ENCODE measurements at places on chromosomes 13 and 19.

DNA sequence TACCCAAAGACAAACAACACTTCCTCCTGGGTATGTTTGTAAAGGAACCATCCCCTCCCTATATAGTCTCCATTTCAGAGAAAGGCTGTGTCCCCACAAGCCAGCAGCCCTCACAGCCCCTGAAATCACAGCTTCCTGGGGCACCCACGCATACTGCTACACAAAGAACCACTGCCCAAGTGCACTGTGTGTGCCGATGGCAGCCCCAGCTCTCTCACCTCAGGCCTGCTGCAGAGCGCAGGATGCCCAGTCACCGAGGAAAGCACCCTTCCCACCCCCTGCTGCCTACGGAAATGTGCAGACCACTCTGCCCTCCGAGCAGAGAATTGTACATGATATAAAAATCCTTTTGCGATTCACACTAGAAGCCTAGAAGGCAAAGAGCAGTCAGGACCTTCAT is 39.4 kb downstream of the SOHLH2 start:
- no peak for DNase-seq

DNA sequence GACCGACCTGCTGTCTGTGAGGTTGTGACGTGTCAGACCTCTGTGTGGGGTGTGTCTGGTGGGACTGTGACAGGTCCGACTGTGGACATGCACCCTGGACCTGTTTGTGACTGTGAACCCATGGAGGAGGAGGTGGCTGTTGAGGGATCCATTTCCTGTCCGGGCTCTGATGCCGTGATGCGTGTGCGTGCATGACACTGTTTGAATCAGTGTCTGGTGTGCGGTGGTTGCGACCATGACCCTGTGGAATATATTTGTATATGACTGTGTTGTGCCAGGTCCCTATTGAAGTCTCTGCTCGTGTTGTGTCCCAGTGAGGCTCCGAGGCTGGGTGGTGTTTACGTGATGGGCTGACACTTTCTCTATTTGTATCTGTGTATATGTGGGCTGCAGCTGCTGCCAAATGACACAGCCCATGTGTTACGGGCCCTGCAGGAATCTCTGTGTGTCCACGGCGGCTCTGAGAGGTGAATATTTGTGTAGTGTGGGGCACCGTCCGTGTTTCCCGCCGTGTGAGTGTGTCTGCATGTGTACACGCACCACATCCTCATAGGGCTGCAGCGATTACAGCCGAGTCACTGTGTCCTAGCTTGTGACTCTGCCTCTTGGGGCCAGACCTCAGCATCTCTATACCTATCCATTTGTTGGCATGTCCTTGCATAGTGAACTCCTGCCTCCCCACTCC is 18.3 kb downstream of the CCDC97 start:
- DNase-seq: no peak

GRCh38 chr19:18846862-18847548 is 15.2 kb downstream of the UPF1 start:
- DNase-seq: peak; percentile 41

- DNase-seq: no peak
These were observed 25.9 kb upstream of the PLA2G4C start for GRCh38 chr19:48136547-48136946.

- DNase-seq: no peak
These were observed 16.2 kb downstream of the LAIR2 start for GRCh38 chr19:54518844-54519243.

DNA sequence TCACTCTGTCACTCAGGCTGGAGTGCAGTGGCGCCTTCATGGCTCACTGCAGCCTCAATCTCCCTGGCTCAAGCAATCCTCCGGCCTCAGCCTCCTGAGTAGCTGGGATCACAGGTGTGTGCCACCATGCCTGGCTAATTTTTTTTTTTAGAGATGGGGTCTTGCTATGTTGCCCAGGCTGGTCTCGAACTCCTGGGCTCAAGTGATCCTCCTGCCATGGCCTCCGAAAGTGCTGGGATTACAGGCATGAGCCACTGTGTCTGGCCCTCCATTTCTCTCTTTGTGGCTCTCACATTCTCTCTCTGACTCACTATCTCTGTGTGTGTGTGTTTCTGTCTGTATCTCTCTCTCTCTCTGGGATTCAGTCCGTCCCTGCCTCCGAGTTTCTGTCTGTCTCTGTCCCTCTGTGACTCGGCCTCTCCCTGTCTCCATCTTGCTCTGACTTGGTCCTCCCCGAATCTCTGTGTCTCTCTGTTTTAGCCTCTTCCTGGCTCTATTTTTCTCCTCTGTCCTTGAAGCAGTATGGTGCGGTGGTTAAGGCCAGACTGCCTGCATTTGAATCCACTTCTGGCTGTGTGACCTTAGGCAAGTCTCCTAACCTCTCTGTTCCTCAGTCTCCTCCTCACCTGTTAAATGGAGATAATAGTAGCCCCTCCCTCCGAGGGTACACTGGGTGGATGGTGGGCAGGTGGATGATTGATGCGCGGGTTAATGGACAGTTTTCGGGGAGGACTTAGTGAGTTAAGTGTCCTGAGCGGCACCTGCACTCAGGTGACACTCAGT is 11.0 kb downstream of the MEIS3 start:
- DNase-seq: no peak

- DNase-seq: no peak
These were observed 8.8 kb upstream of the CYSLTR2 start for GRCh38 chr13:48644951-48645350.

GRCh38 chr19:35133826-35134225 is 1.0 kb downstream of the LGI4 start:
- DNase-seq: no peak

DNA sequence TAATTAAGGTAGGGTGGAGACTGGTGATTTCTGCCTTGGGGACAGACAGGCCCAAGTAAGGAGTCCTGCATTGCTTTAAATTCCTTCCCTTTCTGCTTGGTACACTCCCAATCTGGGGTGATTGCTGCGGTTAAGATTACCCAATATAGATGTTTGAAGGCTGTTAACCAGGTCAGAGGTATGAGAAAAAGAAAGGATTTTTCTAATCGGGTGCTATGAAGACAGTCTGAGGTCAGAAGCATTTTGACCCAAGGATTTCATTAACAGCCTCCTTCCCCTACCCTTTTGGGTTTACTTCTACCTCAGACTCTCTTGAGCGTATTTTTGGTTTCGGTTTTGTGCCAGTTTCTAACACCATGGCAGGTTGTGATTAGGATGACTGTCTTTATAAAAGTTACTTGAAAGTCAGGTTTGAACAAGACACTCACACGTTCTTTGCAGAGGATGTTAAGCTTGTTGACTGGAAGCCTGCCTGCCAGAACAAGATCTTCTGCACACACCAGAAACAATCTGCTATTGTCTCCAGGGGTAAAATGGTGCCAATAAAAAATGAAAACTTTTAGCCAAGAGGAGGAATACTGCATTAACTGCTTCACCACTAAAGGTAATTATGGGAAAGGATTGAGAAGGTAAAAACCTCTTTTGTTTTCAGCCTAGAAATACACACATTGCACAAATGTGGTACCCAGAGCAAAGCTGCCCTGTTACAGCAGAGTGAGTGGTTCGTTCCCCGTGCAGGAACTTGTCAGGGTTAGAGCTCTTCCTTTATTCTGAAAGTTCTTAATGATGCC is 108.8 kb downstream of the NDFIP2 start:
- DNase-seq: no peak

GRCh38 chr19:44525721-44526430 is 3.6 kb downstream of the CEACAM20 start:
- no peak for DNase-seq

GRCh38 chr13:101036546-101036945 is 362.0 kb upstream of the TMTC4 start:
- no peak for DNase-seq

DNA sequence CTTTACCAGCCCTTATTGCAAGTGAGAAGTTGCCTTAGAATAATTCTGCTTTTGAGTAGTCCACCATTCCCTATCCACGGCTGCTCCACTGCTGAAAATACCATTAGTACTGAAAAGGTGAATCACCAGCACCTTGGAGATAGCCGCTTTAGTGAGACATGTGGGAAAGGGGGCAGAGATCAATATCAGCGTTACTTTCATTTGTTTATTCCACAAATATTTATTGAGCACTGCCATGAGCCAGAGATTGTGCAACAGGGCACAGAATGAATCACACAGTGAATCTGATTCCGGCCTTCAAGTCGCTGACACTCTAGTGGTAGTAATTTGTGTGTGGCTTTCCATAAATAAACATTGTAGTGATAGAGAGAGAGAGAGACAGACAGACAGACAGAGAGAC is 31.5 kb upstream of the MYO16 start:
- DNase-seq: no peak

GRCh38 chr19:5894704-5895349 is 8.8 kb downstream of the NDUFA11 start:
- no peak for DNase-seq

- no peak for DNase-seq
These were observed 13.2 kb downstream of the PRR36 start for GRCh38 chr19:7860714-7861618.

DNA sequence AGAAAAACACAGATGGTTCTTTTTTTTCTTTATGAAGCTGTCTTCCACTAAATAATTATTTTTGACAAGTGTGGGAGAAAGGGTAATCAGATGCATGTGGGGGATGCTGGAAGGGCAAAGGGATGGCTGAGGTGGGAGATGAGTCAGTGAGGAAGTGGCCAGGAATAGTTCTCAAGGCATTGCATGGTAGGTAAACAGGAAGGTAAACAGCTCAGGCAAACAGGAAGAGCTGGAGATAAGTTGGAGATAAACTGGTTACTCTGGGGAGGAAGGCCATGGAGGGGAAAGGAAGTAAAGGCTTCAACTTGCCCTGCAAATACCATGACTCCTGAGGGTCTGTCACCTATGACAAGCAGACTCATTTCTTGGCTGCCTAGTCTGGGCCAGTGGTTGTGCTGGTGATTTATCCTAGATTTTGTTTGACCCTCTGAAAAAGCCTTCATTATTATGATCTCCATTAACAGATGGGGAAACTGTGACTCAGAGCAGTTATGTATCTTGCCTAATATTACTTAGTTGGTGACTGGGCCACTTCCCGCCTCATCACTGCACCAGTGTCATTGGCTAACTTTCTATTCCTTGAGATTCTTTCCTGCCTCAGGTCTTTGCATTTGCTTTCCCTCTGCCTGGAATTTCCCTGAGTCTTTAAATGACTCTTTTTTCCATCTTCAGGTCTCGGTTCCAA is 17.1 kb downstream of the ACTL9 start:
- no peak for DNase-seq

DNA sequence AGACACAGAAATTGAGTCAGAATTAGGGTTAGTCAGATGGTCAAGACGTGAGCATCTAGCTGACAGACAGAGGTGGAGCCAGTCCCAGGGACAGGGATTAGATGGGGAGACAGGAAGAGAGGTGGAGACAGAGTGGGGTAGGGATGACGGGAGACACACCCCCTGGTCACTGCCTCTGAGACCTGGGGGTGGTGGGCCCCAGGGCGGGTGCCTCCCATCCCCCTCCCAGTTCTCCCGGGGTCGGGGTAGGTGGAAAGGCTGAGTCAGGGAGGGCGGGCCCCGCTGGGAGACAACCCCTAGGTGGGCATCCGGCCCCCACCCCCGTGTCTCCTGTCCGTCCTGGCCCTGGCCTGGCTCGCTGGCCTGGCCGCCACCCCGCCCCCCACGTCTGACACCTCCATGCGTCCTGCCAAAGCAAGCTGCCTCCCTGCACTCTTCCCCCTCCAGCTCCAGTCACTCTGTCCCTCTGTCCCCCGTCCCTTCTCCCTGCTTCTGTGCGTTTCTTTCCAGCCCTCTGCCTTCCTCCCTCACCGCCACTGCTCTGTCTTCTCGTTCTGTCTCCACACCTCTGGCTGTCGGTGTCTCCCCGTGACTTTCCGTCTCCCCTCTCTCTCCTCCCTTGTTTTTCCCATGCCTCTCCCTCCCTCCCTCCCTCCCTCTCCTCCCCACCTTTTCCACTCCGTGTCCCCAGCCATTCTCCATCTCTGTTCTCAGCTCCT is 15.1 kb downstream of the CCDC97 start:
- DNase-seq: no peak

GRCh38 chr13:72104656-72105180 is 237.7 kb upstream of the DACH1 start:
- DNase-seq: no peak

DNA sequence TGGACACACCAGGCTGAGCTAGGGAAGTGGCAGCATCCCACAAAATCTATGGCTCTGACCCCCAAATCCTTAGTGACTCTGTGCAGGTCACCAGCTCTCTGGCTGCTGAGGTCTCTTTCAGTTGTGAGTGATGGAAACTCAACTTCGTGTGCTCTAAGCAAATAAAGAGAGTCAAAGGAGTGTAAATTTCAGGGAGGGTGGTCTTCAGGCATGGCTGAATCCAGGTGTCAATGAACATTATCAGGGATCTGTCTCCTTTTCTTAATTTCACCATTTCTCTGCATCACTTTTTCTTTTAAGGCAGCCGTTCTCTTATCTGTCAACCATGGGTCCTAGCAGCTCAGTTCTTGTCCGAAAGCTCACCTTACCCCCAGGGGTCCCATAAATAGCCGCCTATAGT is 6.2 kb downstream of the CYP4F12 start:
- DNase-seq: no peak

DNA sequence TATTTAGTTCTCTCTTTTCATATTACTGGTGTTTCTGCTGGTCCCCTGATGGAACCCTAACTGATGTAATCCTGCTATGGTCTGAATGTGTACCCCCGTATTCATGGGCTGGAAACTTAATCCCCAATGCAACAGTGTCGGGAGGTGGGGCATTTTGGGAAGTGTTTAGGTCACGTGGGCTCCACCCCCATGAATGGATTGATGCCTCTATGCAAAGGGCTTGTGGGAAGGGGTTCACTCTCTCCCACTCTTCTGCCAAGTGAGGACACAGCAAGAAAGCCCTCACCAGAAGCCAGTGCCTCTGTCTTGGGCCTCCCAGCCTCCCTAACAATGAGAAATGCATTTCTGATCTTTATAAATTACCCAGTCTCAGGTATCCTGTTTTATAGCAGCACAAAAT is 21.2 kb upstream of the UBAC2 start:
- DNase-seq: no peak

GRCh38 chr19:3142292-3142670 is 6.4 kb downstream of the GNA15 start:
- peak; percentile 51 for DNase-seq

GRCh38 chr13:39417643-39418042 is 185.3 kb downstream of the LHFPL6 start:
- DNase-seq: no peak

DNA sequence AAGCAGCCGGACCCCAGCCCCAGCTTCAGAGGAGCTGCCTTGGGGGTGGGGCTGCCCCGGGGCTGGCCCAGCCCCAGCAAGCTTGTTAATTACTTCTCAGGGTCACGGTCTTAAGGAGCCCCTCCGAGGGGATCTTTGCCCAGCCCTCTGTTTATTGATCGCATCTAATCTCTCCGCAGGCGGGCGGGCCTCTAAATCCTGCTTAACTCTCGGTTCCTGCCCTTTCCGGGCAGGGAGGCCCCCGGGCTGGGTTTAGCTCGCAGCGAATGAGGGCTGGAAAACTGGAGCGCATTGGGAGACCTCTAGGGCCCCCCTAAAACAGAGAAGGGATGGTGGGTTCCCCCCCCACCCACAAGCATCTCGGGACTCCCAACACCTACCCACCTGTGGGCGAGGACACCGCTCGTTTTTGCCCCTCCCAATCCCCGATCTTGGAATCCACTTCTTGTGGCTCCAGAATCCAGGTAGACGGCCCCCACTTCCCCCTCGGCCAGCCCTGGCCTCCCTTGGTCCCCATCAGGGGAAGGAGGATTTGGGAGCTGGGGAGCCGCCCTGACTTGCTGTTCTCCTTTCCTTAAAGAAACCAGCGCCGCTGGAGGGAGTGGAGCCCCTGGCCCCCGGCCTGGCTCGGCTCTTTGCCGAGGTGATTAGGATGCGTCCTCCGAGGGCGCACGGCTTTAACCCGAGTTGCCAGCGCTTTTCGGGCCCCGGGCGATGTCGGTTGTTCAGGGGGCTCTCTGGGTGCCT is 59.5 kb upstream of the ADGRL1 start:
- DNase-seq: no peak

- DNase-seq: no peak
These were observed 17.3 kb upstream of the FCGBP start for GRCh38 chr19:39951686-39952085.
